H9 (cell line): ENCODE measurements at places on chromosomes 4 and X. TPM values are rescaled to one million over a fixed set of nuclear protein-coding genes. Genes with fewer than 3 reads are reported as not detected.

Gene PDE5A
- total RNA-seq = 14.8 and 15.7 TPM in 2 replicates

- no peak overlapping the region for H3K27ac ChIP-seq
- H3K4me1 ChIP-seq = no peaks in the 10 kb centered on the region
- no peak overlapping the region for H3K4me3 ChIP-seq
- no peak for DNase-seq
- H3K27me3 ChIP-seq = no peaks in the 10 kb centered on the region
Observed at GRCh38 chrX:100194082-100194775, 215.8 kb downstream of the PCDH19 start.

Gene PLCXD1
- total RNA-seq = 96.5 and 96.9 TPM in 2 replicates

- no peak for DNase-seq
- H3K27me3 ChIP-seq = no peaks in the 10 kb centered on the region
- no peak overlapping the region for H3K27ac ChIP-seq
- H3K4me3 ChIP-seq = no peak overlapping the region
Observed at GRCh38 chr4:175071123-175071522, 153.0 kb downstream of the ADAM29 start.

Gene UGT2B10
- not detected in 2 replicates for total RNA-seq

GRCh38 chr4:34464196-34464595, 1780.1 kb downstream of the ARAP2 start:
- H3K4me1 ChIP-seq = no peaks in the 10 kb centered on the region
- DNase-seq = no peak
- H3K27me3 ChIP-seq = no peaks in the 10 kb centered on the region
- no peak overlapping the region for H3K27ac ChIP-seq

DNA sequence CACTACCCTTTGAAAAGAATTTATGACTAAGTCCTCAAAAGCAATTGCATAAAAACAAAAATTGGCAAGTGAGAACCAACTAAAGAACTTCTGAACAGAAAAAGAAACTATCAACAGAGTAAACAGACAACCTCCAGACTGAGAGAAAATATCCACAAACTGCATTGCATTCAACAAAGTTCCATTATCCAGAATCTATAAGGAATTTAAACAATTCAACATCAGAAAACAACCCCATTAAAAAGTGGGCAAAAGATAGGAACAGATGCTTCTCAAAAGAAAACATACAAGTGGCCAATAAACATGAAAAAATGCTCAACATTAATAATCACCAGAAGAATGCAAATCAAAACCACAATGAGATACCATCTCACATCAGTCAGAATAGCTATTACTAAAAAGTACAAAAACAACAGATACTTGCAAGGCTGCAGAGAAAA, 130.2 kb downstream of the GASK1B start:
- H3K36me3 ChIP-seq = no peaks in the 10 kb centered on the region; the same call in 1 of the 3 replicates
- H3K4me1 ChIP-seq = no peaks in the 10 kb centered on the region
- H3K27ac ChIP-seq = no peak overlapping the region
- H3K4me3 ChIP-seq = no peak overlapping the region
- no peak for DNase-seq
